ENCODE measurements at places on chromosomes 3 and 15.

- no peak for DNase-seq
Observed at GRCh38 chr3:194496217-194496919, 9.6 kb upstream of the ATP13A3 start.

- peak; percentile 51 for DNase-seq
Observed at GRCh38 chr3:30720586-30721313, 114.3 kb downstream of the TGFBR2 start.

GRCh38 chr3:100411091-100411982 is 10.0 kb downstream of the LNP1 start:
- no peak for DNase-seq

DNA sequence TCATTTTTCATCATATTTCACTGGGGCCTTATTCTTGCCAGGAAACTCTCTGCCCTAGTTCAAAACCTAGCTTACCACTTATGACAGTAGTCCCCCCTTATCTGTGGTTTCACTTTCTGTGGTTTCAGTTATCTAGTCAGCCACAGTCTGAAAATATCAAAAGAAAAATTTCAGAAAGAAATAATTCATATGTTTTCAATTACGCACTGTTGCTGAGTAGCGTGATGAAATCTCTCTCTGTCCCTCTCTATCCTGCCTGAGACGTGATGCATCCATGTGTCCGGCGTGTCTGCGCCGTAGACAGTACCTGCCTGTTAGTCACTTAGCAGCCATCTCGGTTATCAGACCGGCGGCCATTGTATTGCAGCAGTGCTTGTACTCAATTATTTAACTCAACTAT is 369.9 kb upstream of the MCTP2 start:
- no peak for DNase-seq
